ENCODE measurements at places on chromosomes 11 and 22.

DNA sequence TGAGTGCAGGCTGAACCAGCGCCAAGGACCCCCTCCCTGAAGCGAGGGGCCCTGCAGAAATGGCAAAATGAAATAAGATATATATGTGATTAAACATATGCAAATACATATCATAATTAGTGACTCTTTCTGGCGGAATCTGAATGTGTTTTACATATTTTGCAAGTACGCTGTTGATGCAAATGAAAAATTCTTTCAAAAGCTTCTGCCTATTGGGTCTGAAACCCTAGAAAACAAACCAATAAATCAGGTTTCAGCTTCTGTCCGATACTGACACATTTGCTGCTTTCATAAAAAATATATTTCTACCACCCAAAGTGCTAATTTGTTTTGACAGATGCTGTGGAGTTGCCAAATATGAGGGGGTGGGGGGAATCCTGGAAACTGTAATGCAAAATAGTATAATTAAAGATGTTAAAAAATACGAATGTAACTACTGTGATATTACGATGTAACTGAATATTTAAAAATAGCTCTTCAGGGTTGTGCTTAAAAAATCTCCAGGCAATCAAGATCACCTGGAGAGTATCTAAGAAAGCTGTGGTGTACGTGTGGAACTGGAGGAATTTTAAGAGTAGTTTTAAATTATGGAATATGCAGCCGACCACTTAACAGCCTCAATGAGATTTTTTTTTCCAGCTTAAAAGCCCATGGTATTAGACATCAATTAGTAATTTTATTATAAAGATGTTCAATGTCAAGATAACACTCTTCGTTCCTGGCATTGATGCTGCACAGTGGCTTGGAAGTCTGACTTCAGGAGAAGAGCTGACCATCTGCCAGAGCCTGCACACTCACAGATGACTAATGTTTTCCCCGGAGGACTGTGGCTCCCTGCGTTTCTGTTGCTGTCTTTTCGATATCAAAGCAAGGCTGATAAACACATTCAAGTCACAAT is 122.2 kb upstream of the RCN1 start:
- no peak for DNase-seq

DNA sequence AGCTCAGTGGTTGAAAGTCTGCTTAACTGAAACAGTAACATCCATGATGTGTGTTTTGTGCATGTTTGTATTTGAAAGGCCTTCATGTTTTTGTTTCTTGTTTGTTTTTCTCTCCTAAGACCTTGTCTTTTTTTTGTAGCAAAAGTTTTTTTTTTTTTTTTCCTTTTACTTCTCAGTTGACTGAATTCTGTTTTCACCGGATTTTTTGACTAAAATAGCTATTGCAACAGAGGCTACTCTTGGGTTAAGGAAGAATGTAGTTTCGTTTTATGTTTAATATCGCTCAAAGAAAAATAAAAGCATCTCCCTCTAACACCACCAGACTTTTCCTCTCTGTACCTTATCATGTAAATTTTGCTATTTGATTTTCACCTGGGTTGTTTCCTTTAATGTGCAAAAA is 15.1 kb downstream of the APOL6 start:
- DNase-seq: no peak

- DNase-seq: peak; percentile 46
These were observed 15.4 kb downstream of the ARFGAP2 start for GRCh38 chr11:47161134-47161854.

- DNase-seq: no peak
These were observed 14.6 kb downstream of the NF2 start for GRCh38 chr22:29617922-29618629.

DNA sequence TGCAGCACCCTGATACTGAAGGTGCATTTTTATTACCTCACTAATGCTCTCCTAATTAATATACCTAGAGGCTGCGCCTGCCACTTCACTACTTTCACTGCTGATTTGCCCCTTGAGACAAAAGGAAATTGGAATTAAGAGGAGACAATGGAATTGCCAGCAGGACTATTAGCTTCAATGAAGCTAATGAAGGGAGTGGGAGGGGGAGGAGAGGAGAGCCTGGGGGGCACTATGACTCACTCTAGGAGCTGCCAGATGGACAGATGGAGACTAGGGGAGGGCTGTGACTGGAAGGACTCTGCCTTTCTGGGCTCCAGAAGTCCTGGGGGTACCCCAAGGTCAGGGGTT is 102.8 kb upstream of the DRD2 start:
- DNase-seq: no peak

- DNase-seq: peak; percentile 85
These were observed 281.2 kb downstream of the CADM1 start for GRCh38 chr11:115222863-115223530.

GRCh38 chr11:70466154-70466553 is 67.8 kb downstream of the CTTN start:
- DNase-seq: no peak

All from MM.1S (cell line).